CD4-positive, alpha-beta T cell treated with Interleukin-12 subunit alpha and Interleukin-12 subunit beta, for 1 hour (primary cell): ENCODE measurements at places on chromosomes 1 and 21.

DNA sequence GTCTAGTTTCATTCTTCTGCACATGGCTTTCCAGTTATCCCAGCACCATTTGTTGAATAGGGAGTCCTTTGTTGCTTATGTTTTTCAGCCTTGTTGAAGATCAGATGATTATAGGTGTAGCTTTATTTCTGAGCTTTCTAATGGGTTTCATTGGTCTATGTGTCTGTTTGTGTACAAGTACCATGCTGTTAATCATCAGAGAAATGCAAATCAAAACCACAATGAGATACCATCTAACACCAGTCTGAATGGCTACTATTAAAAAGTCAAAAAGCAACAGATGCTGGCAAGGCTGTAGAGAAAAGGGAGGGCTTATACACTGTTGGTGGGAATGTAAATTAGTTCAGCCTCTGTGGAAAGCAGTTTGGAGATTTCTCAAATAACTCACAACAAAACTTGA lies 321.5 kb upstream of the PTBP2 start:
- DNase-seq: no peak

GRCh38 chr1:58848818-58849411 lies 65.1 kb upstream of the JUN start:
- no peak for DNase-seq

DNA sequence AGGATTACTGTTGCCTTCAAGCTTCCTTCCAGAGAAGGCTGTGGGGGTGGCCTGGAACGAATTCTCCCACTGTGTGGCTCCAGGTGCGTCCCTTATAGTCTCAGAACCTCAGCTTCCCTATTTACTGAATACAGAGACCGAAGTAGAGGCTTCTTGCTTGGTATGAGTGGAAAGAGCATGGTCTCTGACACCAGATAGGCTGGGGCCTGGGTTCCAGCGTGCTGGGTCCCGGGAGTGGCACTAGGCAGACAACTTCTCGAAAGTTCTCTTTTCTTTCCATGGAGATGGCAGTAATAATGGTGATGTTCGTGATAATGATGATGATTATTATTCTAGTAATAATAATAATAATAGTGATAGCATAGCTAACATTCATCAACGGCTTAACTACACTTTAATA lies 161.7 kb downstream of the PTPRU start:
- no peak for DNase-seq

DNA sequence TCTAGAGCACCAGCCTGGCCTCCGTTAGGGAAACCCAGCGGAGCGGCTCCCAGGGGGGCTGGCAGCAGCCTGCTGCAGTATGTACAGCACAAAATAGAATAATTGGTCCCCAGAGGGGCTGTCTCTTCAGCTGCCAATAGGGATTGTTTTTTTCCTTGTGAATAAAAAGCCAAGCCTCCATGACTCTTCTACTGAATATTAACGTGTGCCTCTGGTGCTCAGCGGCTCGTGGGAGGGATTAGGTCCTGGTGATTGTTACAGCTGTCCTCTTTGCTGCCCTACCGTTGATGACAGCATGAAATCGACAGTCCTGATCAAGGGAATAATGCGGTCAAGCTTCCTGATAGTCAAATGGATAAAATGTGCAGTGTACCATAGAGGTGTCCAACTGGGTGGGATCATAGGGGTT lies 190.7 kb upstream of the RUNX1 start:
- no peak for DNase-seq

GRCh38 chr21:34217263-34217662 lies 143.9 kb downstream of the MRPS6 start:
- DNase-seq: no peak

GRCh38 chr1:96840396-96840795 lies 118.8 kb downstream of the PTBP2 start:
- no peak for DNase-seq

GRCh38 chr1:87806379-87807094 lies 477.9 kb downstream of the LMO4 start:
- no peak for DNase-seq

DNA sequence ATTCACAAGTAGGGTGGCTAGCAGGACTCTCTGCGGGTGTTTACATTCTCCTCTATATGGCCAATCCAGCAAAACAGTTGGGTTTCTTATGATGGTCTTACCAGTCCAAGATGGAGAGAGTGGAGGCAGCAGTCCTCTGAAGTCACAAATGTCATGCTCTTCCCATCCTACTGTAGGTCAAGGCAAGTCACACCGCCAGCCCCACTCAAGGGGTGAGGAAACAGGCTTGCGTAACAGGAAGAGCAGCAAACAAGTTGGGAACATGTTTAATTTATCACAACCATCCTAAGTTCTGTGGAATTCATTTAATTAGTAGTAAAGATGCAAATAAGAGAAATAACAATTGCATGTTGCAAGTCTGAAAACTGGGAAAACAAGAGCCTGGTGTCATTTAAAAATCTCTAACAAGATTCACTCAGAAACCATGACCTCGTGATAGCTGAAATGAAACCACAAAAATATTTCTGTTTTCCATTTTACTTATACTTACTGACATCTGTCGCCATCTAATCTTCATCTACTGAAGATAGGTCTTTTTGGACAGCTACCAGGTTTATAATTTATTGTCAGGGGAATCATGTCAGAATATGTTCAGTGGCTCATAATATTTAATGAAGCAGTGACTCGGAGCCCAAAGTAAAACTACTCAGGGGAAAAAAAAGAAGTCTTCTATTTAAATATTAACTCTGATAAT lies 349.1 kb upstream of the FMN2 start:
- DNase-seq: no peak

GRCh38 chr1:228735871-228736586 lies 750 bp downstream of the RHOU start:
- DNase-seq: peak; percentile 39

DNA sequence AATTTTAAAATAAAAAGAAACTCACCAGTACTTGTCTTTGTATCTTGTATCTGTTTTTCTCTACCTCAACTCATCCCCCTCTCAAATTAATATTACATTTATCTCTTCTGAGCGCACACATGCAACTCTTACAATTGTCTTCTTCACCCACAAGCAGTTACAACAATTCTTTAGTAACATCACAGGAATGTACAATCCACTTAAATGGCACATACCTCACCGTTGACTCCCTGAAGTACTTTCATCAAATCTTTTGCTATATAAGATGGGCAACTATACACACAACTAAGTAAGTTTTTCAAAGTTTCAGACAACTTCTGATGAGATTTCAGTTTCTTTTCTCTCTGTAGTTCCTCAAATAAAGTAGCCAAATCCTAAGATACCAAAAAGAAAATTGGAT lies 28.3 kb downstream of the HEATR1 start:
- DNase-seq: no peak

GRCh38 chr1:232381394-232382100 lies 248.4 kb downstream of the SIPA1L2 start:
- no peak for DNase-seq

DNA sequence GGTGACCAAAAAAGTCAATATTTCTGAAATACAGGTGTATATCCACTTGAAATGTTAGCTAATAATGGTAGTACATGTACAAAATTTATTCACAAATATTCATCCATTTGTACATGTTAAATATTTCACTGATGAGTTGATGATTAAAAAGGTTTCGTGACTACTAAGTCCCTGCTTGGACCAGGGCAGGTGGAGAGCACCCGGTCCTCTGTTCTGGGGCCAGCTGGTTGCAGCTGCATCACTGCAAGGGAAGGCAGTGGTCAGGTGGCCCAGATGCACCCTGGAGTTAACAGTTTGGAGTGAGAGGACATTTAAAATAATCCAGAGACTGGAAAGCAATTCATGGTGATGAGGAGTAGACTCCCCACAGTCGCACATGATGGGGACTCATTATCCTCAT lies 141.2 kb downstream of the ZBTB18 start:
- no peak for DNase-seq

GRCh38 chr1:68128157-68128556 lies 77.7 kb upstream of the DIRAS3 start:
- no peak for DNase-seq

GRCh38 chr1:232486454-232487207 lies 143.3 kb downstream of the SIPA1L2 start:
- DNase-seq: no peak
